ENCODE measurements at places on chromosomes 2 and 18.

GRCh38 chr2:9391961-9392720, 31.2 kb downstream of the ITGB1BP1 start:
- H3K27ac ChIP-seq, result no peak overlapping the region
- no peaks in the 10 kb centered on the region for H3K27me3 ChIP-seq
- no peak overlapping the region for H3K4me3 ChIP-seq

DNA sequence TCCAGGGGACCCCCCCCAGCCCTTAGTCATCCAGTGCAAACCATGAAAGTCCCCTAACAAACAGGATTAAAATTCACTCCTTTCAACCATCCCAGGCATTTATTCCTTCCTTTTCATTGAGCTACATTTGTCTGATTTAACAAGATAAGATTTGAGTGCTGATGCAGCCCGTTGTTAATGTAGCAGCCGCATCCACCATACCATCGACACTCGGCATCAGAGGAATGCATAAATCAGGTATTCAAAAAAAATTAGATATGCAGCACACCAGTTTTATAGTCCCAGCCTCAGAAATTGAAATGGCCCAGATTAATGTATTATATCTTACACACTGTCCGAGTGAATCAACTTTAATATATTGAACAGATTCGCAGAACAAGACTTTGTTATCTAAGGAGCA, 676.5 kb upstream of the FANCL start:
- H3K27ac ChIP-seq, result no peak overlapping the region
- H3K4me1 ChIP-seq, result peaks cover 19% of the 10 kb centered on the region
- no peak for DNase-seq
- no peak overlapping the region for H3K4me3 ChIP-seq
- no peaks in the 10 kb centered on the region for H3K36me3 ChIP-seq

DNA sequence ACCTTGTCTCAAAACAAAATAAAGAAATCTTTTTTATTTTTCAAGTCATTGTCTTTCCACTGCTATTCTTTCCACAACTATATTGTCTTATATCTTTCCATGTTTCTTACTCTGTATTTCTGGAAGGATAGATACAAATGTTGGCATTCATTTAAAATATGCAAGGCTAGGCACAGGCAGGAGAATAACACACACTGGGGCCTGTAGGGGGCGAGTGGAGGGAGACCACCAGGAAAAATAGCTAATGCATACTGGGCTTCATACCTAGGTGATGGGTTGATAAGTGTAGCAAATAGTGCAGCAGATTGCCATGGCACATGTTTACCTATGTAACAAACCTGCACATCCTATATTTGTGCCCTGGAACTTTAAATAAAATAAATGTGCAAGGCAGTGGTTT, 9.6 kb downstream of the MRPL30 start:
- H3K27ac ChIP-seq, result no peak overlapping the region
- H3K4me3 ChIP-seq, result no peak overlapping the region
- no peak for DNase-seq
- H3K4me1 ChIP-seq, result no peaks in the 10 kb centered on the region
- H3K36me3 ChIP-seq, result peaks cover 15% of the 10 kb centered on the region

GRCh38 chr2:226611944-226612318, 187.7 kb downstream of the IRS1 start:
- H3K27me3 ChIP-seq, result no peaks in the 10 kb centered on the region
- peaks cover 13% of the 10 kb centered on the region for H3K4me1 ChIP-seq
- no peaks in the 10 kb centered on the region for H3K36me3 ChIP-seq
- DNase-seq, result peak; percentile 91
- H3K4me3 ChIP-seq, result no peak overlapping the region
- H3K27ac ChIP-seq, result peak overlapping the region; percentile 83

GRCh38 chr2:44843641-44844310, 97.7 kb upstream of the SIX3 start:
- H3K27me3 ChIP-seq, result no peaks in the 10 kb centered on the region
- no peaks in the 10 kb centered on the region for H3K36me3 ChIP-seq
- no peak for DNase-seq
- no peaks in the 10 kb centered on the region for H3K4me1 ChIP-seq

DNA sequence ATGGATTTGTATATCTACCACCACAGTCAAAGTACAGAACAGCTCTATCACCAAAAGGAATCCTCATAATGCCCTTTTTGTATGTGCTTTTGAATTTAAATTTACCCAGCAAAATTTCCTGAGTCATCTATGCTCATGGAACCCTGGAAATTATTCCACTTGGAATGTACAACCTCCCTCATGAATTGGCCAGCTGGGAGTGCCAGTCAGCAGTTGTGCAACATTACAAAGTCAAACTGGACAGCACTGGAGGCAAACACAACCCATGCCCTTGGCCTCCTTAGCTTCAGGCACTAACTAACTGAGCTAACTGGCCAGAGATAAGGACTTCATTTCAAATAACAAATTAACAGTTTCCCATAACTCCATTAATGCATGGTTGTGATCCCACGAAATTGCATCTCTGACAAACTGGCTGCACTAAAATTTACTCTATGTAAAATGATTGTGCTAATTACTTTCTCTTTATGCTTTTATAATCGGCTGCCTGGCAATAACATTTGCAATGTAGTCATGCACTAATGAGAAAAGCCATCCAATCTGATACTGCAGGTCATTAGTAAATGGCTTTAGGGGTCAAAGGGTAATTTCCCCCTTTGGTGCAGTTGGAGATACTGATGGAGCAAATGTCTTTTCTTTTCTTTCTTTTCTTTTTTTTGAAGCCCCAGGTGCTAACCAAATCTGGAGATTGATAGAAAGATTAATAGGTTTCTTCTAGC, 270.5 kb downstream of the ACTR3 start:
- H3K4me3 ChIP-seq, result no peak overlapping the region
- H3K27ac ChIP-seq, result no peak overlapping the region
- H3K36me3 ChIP-seq, result no peaks in the 10 kb centered on the region

GRCh38 chr18:76640438-76640837, 145.4 kb upstream of the ZNF516 start:
- no peaks in the 10 kb centered on the region for H3K36me3 ChIP-seq
- DNase-seq, result no peak
- no peaks in the 10 kb centered on the region for H3K4me1 ChIP-seq
- H3K27me3 ChIP-seq, result no peaks in the 10 kb centered on the region
- H3K27ac ChIP-seq, result no peak overlapping the region
- H3K4me3 ChIP-seq, result no peak overlapping the region

- no peak for DNase-seq
- H3K4me1 ChIP-seq, result peaks cover 3% of the 10 kb centered on the region
- H3K27ac ChIP-seq, result no peak overlapping the region
- no peaks in the 10 kb centered on the region for H3K36me3 ChIP-seq
- no peaks in the 10 kb centered on the region for H3K27me3 ChIP-seq
- H3K4me3 ChIP-seq, result no peak overlapping the region
Observed at GRCh38 chr2:112794841-112795240, 10.5 kb upstream of the IL1A start.

DNA sequence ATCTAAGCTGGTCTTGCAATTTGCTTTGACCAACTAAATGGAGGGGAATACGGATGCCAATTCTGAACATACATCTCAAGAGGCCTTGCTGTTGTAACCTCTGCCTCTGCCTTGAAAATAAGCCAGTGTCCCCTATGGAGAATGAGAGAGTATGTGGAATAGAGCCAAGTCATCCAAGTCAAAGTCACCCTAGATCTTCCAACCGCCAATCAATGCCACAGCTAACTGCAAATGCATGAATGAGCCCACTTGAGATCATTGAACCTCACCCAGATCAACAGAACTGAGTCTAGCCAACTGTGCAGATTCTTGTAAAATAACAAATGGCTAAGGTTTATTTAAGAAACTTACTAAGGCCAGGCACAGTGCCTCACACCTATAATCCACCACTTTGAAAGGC, 139.8 kb upstream of the TANK start:
- no peaks in the 10 kb centered on the region for H3K27me3 ChIP-seq
- no peak for DNase-seq
- H3K4me3 ChIP-seq, result no peak overlapping the region

Data from astrocyte (in vitro differentiated cells and primary cell).